NCI-H524 (cell line): ENCODE measurements at places on chromosomes 11 and 22.

- DNase-seq = no peak
Measured at GRCh38 chr22:20979243-20979809, 2.8 kb upstream of the LZTR1 start.

DNA sequence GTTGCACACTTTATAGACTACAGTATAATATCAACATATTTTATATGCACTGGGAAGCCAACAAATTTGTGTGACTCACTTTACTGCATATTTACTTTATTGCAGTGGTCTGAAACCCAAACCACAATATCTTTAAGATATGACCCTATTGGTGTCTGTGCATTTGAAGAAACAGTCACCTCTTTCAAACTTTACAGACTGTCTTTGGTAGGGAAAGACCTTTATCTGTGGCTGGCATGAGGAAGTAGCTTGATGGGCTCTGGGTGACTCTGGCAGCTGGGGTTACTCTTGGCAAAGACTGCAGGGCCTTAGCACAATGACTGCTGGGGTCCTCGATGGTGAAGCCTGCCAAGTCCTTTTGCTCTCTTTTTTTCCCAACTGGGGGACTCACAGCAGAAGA is 21.3 kb upstream of the ABTB2 start:
- no peak for DNase-seq

DNA sequence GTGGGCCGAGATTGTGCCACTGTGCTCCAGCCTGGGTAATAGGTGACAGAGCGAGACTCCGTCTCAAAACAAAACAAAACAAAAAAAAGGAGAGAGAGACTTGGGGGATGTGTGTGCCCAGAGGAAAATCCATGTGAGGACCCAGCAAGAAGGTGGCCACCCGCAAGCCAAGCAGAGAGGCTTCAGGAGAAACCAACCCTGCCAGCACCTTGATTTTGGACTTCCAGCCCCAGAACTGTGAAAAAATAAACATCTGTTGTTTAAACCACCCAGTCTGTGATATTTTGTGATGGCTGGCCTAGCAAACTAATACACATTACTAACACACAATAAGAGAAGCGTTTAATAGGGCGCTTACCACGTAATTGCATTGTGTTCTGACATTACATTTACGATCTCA is 21.2 kb downstream of the TXN2 start:
- DNase-seq = no peak

DNA sequence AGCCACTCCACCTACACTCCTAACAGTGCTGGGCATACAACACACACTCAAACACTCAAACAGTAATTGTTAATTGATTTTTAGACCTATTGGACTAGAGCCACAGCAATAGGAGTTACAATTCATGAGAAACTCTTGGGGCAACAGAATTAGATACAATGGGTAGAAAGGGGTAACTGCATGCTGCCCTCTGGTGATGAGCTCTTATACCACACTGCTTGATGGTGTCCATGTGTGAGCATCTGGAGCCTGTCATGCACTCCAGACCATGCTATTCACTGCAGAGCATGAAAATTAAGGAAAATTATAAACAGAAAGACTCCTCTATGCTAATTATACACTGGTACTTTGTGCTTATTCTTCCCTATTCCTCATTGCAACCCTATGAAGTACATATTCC is 975.5 kb upstream of the CCDC90B start:
- DNase-seq = no peak

DNA sequence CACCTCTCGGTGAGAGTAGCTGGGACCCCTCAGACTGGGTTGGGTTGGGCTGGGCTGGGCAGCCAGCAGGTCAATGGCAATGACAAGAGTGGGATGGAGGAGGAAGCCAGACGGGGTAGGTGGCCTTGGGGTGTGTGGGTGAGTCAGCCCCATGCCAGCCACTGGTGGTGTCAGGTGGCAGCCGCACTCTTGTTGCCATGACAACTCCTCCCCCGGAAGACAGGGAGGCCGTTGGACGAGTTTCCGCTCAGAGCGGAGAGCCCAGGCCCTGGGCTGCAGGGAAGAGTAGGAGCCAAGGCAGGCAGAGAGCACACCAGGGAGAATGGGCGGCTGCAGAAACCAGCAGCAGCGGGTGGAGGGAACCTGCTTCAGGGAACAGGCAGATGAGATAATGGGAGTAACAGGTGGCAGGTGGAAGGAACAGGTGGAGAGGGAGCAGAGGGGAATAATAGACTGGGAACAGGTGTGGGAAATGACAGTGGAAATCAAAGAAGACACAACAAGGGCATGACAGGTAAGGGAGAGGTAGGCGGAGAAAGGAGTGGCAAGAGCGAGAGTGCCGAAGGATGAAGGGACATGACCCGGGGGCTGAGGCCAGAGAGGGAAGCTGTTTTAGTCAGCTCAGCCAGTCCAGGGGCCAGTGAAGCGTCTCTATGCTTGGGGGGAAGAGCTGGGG is 8.7 kb downstream of the SPTBN2 start:
- DNase-seq = peak; percentile 43

- DNase-seq = no peak
Measured at GRCh38 chr11:122354025-122354697, 238.1 kb upstream of the BLID start.

DNA sequence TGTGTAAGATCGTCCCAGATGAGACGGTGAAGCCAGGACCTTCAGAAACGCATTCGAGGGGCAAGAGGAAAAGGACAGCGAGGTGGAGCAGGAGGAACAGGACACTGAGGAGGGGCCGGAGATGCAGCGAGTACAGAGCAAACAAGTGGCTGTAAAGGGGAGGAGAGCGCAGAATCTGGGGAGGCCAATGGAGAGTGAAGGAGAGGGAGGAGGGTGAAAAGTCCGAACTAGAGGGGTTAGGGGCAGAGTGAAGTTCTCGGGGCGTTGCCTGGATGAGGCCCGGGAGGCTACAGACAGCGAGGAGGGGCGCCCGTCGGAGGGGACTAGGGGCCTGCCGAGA is 8.8 kb upstream of the PPIL2 start:
- DNase-seq = no peak

- DNase-seq = no peak
Measured at GRCh38 chr11:134468081-134468668, 56.1 kb upstream of the B3GAT1 start.

DNA sequence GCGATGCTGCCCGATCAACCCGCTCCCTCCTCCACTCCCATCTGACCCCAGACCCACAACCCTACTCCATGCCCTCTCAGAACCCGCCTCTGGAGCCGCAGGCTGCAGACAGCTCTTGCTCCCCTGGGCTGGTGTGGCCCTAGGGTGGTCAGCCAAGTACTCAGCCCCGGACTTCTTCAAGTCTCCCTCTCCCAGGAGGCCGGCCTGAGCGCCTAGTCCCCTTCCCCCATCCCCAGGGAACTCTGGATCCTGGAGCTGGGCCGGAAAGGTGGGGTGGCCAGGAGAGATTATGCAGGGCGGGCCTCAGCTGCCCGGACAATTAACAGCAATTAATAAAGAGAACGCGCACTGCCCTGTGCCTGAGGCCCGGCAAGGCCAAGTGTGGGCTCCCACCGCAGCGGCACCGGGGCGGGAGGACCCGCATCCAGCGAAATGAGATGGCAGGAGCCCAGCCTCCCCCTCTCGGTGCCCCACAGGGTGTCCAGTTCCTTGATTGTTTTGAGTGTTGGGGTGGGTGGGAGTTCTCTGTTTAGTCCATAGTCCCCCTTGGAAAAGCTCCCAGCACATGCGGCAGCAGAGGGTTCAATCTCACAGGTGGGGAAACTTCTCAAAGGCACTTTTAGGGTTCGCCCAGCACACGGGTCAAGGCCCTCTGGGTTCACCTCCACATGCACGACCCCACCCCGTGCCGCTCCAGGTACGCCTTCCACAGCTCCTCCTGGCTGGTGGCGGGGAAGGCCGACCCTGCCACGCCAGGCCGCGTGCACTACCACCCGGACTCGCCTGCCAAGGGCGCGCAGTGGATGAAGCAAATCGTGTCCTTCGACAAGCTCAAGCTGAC is 3.1 kb downstream of the TBX1 start:
- no peak for DNase-seq

GRCh38 chr11:4983841-4984240 is 10.8 kb upstream of the OR51L1 start:
- peak; percentile 82 for DNase-seq

GRCh38 chr22:29433856-29434255 is 4.5 kb upstream of the RFPL1 start:
- DNase-seq = no peak

- no peak for DNase-seq
Measured at GRCh38 chr11:104148706-104149105, 15.2 kb downstream of the PDGFD start.

DNA sequence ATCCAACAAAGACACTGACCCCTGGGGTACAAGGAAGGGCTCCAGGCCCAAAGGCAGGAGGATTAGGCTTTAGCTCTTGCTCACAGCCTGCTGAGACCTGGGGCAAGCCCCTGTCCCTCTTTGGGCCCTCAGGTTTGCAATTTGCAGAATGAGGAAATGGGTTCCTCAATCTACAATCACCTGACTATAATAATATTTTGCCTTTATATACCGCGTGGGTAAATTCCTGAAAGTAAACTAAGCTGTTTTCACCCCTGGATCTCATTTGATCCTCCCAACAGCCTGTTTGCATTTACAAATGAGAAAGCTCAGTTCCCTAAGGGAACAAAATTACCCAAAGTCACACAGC is 797 bp downstream of the STARD10 start:
- DNase-seq = no peak

DNA sequence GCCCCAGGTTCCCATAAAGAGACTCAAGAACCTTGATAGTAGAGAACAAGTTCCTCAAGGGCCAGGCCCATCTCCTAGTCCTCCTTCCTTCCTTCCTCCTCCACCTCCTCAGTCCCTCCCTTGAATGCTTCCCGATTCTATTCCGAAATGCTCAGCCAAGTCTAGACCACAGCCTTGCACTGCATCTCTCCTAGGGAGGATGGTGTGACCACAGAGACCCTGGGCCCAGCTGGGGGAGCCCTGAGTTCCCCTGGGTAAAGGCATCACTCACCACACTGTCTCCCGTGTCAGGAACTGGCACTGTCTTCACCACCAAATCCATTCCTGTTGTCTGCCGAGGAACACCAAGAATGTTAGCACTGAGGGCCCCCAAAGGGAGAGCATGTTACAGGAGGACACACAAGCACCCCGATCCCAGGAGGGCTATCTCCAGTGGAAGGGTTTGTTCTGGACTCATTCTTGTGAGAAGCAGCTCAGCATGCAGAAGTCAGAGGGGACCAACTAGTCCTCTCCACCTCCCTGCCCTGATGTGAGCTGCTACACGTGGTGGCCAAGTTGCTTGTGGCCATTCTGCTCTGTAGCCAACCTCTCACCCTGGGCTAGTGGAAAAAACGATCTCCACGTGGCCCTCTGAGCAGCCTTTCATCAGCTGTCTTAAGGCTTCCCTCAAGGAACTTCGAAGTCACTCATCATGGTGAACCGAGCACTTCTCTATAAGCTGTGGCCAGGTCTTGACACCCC is 8.7 kb downstream of the IFT27 start:
- no peak for DNase-seq

DNA sequence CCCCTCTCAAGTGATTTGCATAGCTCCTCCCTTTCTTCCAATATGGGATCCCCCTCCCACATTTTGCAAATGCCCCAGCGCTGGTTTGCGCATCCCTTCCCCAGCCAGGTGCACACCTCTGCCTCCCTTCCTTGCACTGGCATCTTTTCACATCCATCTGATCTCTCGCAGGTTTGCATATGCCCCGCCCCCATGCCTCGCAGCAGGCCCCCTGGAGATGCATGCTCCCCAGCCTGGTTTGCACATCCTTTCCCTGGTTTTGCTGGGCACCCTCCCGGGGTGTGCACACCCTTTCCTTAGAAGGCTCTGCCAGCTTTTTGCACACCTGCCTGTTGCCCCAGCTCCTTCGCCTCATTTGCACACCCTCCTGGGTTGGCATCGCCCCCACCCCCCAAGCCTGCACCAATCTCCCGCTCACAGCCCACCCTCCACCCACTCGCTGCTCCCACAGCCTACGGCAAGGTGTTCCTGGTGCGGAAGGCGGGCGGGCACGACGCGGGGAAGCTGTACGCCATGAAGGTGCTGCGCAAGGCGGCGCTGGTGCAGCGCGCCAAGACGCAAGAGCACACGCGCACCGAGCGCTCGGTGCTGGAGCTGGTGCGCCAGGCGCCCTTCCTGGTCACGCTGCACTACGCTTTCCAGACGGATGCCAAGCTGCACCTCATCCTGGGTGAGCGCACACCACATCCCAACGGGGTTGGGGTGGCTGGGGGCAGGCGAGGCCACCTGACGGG is 917 bp downstream of the RPS6KA4 start:
- no peak for DNase-seq

DNA sequence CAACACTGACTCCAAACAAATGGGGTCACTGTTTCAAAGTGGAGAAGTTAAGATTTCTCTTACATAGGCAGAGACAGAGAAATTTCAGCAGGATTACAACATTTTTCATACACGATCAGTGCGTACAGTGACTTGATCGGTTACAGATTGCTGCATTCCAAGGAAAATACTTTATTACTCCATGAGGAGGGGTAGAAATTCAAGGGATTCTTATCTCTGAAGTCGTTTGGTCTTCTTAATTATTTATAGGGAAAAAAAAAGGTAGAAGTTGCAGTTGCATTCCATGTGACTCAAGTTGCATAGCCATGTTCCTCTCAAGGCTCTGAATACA is 10.7 kb upstream of the SMIM38 start:
- DNase-seq = no peak

DNA sequence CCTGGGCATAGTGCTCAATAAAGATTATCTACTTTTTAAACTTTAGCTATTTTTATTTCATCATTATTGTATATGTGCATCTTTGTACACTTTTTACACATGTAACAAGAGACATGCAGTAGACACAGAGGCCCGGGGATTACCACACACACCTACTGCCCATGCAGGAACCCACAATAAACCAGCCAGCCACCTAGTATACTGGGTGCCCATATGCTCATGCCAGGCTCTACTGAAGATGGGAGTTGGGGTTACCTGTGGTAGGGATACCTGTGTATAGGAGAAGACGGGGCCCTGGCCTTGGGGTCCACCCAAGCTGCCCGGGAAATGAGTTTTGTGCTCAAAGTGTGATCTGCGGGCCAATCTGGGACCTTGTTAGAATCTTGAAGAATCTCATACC is 31.2 kb upstream of the P2RY2 start:
- DNase-seq = no peak

DNA sequence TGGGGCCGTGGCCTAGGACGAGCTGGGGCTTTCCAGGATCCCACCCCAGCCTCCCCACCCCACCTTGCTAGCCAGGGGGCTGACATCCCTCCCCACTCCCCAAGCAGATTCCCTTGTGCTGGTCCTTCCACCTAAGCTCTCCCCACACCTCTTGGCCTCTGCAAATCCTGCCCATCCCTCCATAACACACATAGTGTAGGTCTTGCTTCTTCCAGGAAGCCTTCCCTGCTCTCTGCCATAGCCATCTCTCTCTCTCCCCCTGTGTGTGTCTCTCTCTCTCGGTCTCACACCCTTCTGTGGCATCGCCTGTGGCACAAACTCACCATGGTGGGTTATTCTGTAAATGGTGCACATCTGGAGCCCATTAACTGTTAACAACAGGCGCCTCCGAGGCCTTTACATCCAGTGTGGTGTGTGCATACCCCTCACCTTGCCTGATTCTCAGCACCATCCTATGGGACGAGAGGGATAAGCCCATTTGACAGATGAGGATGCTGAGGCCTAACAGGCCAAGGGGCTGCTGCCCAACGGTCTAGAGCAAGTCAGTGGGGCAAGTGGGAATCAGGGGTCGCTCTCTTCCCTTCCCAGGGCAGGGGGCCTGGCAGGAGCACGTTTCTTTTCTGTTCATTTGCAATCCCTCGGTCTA is 22.2 kb upstream of the PICK1 start:
- no peak for DNase-seq
